ENCODE measurements at places on chromosomes 6 and 20.

GRCh38 chr20:31833931-31834521 is 11.4 kb downstream of the FOXS1 start:
- DNase-seq, result no peak

DNA sequence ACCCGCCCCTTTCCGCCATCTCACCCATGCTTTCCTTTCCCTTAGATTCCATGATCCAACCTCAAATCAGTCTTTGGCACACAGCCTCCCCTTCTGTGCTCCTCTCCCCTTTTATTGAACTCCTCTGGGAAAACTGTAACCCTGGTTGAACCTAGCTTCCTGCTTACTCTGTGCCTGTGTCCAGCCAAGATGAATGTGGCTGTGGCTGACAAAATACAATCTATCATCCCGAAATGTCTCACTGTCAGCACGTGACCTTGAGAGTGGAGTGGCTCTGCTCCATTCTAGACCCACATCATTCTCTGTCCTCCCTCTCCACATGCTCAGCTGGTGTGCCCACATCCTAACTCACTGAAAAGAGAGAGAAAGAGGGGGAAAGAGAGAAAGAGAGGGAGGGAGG is 11.0 kb downstream of the NCR2 start:
- DNase-seq, result no peak

DNA sequence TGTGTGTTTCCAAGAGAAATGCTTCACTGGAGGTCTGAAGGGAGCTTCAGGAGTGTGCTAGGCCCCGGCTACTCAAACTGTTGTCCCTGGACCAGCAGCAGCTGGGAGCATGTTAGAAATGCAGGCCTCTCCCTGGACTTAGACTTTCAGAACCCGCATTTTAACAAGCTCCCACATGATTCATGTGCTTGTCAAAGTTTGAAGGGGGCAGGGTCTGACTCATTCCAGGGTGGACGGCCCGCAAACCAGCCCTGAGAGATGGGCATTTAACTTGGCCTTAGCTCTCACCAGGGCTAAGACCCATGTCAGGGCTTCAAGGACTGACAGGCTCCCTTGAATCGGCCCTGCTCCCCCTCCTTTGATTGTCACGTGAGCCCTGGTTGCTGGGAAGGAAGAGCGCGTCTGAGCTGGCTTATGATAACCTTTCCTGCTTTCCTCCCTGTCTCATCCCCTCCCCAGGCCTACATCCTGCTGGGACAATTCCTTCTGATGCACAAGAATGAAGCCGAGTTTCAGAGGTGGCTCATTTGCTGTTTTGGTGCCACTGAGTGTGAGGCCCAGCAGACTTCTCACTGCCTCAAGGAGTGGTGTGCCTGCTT is 35.5 kb downstream of the BANF2 start:
- no peak for DNase-seq

- DNase-seq, result no peak
These were observed 27.9 kb upstream of the TBC1D7 start for GRCh38 chr6:13355999-13356785.

DNA sequence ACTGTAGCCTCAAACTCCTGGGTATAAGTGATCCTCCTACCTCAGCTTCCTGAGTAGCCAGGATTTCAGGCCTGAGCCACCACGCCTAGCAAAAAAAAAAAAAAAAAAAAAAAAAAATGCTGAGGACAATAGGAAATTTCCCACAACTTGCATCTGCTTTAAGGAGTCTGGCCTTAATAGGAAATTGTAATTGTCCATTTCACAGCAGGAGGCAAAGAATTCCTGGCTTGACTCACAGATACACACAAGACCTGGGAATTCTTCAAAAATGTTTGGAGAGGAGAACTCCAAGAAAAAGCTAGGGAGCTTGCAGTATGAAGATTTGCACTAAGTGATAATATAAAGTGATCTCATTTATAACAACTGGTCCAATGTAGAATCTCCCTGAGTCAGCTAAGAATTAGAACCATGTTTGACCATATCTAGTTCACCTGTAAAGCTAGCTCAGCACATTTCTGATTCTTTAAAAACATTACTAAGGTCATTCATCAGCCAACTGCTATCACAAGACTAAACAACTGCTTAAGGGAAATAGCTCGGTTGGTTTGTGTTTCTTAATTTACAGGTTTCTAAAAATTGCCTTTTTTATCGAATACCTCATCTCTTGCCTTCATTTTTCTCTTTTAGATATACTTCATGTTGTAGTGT is 80.2 kb upstream of the SLC2A12 start:
- DNase-seq, result no peak

DNA sequence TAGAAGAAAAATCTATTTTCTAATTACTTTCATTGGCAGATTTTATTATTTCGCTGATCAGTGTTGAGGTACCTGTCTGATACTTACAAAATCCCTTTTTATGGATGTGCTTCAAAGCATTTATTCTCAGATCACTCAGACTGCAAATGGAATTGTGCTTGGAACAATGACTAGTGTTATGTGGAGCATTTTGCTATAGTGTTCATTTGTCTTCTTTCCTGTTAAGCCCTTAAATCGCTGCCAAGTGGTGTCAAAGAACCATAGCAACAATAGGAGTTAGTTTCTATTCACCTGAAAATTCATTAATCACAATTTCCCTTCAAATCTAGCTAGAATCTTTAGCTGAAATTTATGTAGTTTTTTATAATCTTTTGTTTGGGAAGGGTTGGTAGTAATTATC is 29.8 kb downstream of the SMPDL3A start:
- no peak for DNase-seq

GRCh38 chr20:5967469-5967868 is 17.0 kb downstream of the MCM8 start:
- no peak for DNase-seq

- no peak for DNase-seq
These were observed 73.8 kb upstream of the ISM1 start for GRCh38 chr20:13147071-13147963.

DNA sequence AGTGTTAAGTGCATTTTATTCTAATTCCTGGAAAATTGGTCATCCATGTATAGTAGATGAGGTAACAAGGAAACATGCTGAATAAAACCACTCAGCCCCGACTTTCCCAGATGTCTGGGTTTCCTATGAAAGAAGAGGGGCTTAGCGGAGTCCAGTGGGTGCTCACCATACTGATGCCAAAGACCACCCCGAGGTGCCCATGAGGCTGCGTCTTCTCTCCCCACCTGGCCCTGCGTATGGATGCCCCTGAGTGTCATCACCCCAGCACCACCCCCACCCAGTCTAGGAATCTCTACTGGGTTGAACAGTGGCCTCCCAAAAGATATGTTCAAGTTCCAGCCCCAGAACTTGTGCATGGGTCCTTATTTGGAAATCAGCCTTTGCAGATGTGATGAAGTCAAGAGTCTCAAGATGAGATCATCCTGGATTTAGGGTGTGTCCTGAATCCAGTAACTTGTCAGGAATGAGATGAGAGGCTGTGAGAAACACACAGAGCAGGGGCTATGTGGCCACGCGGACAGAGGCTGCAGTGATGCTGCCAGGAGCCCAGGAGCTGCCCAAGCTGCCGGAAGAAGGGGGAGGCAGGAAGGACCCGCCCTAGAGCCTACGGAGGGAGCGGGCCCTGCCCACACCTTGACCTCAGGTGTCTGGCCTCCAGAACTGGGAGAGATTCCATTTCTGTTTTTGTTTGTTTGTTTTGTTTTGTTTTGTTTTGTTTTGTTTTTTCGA is 124.6 kb upstream of the CDH4 start:
- DNase-seq, result no peak

DNA sequence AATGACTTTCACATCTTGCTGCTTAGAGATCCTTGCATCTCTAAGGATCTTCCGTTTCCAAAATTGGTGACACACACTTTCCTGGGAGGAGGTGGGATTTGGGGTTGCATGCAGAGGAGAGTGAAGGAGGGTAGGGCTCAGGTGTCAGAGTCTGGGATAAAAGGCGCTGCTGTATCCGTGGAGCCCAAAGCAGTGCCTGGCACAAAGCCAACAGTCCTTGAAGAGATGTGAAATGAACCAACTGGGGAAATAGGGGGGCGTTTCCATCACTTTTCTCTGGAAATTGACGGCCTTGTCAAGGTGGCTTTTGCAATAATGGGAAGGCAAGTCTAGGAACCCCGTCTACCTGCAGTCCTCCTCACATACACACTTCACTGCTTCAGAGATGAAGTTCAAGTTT is 59.5 kb upstream of the NELFCD start:
- no peak for DNase-seq

DNA sequence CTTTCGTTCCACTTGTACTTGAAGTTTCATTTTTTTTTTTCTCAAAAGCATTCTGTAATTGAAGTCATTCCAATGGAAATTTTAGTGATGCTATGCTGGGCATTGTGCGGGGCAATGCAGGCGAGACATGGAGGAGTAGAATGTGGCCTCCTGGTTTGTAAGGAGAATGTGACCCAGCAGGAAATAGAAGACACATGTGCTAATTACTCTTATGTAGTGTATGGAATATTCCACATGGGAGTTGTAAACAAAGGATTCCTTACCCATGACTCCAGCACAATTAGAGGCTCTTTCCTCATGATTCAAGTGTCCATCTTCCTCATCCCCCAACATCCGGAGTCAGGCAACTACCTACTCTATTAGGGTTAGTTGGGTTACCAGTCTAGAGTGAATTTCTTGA is 14.9 kb upstream of the RFPL4B start:
- no peak for DNase-seq

DNA sequence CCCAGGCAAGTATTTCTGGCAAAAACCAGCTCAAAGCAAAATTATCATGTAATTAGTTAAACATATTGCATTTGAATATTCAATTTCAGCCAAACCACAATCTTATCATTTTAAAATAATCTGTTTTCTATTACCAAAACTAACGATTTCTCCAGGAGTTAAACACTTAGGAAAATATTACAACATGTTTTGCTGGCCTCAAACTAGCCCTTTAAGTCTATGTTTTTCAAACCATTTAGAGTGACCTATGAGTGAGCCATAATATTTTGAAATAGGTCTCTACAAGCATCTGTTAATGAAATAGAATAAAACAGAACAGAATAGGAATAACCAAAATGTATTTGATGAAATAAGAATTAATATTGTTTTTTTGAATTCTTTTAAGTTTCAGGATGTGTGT is 370.9 kb downstream of the COL12A1 start:
- DNase-seq, result no peak

GRCh38 chr20:37155987-37156386 is 23.1 kb upstream of the RPN2 start:
- no peak for DNase-seq

Data from activated effector memory CD4-positive, alpha-beta T cell treated with anti-CD3 and anti-CD28 coated beads, Interleukin-2, amount 50 U/mL, for 16 hours (primary cell).